ENCODE measurements at places on chromosomes 1 and 21. TPM values are rescaled to one million over a fixed set of nuclear protein-coding genes. Genes with fewer than 3 reads are reported as not detected.

The SLFNL1 gene
- 0.47 TPM for polyA plus RNA-seq

DNA sequence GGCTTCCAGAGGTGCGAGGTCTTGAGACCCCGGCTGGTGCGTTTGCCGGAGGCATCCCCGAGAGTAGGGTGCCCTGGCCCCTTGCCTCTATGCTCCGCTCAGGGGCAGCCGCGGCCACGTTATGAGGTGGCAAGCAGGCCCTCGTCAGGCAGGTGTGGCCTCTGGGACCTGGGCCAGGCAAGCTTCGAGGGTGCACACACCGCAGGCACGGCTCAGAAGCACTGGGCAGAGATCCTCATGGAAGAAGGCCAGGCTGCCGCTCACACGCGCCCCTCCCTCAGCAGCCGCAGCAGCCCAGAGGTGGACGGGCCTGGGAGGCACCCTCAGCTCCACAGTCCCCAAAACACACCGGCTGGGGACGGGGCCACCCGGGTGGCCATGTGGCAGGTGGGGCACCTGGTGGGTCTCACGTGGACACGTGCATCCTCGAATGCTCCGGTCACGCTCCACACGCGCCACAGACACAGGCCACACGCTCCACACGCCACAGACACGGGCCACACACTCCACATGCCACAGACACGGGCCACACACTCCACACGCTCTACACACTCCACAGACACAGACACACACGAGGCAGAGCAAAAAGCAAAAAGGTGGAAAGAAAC lies 6.5 kb downstream of the SDF4 start:
- no peak for DNase-seq

GRCh38 chr21:38958940-38959691 lies 153.4 kb downstream of the ETS2 start:
- no peak for DNase-seq

DNA sequence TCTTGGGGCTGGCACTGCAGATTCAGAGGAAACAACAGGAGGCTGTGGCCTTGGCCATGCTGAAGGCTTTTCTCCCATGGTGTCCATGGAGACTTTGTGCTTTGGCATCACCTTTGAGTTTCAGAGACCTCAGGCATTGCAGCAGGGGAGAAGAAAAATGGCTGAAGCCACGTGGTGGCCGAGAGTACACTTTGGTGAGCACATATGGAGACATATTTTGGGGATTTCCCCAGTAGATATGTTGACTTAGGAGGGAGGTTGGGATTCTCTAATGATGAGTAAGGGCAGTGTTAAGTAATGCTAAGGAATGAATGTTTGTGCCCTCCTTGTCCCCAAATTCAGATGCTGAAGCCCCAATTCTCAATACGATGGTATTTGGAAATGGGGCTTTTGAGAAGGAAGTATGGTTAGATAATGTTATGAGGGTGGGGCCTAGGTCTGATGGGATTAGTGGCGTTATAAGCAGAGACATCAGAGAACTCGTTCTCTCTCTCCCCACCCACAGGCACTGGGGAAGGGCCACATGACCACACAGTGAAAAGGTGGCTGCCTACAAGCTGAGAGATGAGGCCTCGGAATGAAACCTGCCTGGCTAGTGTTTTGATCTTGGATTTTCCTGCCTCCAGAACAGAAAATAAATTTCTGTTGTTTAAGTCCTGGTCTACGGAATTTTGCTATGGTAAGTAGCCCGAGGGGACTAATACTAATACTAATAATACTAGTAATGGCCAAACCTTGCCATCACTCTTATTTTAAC lies 98.6 kb downstream of the TBX19 start:
- DNase-seq, result no peak
